CD4-positive, alpha-beta T cell (primary cell): ENCODE measurements at places on chromosomes 11 and 22.

DNA sequence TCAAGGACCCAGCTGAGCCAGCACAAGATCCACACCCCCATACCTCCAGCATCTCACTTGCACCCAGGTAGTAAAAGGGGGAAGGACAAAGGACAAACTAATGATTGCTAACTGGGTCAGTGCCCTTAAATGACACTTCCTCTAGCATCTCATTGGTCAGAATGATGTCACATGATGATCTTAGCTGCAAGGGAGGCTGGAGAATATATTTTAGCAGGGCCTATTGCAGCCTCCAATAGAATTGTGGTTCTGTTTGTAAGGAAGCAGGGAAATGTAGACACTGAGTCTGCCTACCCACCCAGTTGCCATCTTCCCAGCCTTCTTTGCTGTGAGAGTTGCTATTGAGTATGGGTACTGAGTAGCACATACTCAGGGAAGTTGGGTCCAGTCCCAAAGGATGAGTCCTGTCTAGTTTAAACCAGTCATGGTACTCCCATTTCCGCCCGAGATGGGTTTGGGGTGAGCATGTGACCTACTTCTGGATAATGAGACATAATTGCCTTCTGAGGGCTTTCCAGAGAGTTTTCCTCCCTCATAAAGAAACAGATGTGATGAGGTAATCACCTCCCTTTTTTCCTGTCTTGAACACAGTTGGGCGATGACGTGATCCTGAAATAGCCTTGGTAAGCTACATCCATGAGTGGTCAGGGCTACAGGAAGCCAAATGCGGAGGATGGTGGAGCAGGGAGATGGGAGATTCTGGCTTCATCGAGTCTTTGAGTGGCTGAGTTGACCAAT, 5.5 kb upstream of the DNAL4 start:
- DNase-seq, result no peak

GRCh38 chr11:97865424-97866012, 1155.2 kb upstream of the CNTN5 start:
- DNase-seq, result no peak

DNA sequence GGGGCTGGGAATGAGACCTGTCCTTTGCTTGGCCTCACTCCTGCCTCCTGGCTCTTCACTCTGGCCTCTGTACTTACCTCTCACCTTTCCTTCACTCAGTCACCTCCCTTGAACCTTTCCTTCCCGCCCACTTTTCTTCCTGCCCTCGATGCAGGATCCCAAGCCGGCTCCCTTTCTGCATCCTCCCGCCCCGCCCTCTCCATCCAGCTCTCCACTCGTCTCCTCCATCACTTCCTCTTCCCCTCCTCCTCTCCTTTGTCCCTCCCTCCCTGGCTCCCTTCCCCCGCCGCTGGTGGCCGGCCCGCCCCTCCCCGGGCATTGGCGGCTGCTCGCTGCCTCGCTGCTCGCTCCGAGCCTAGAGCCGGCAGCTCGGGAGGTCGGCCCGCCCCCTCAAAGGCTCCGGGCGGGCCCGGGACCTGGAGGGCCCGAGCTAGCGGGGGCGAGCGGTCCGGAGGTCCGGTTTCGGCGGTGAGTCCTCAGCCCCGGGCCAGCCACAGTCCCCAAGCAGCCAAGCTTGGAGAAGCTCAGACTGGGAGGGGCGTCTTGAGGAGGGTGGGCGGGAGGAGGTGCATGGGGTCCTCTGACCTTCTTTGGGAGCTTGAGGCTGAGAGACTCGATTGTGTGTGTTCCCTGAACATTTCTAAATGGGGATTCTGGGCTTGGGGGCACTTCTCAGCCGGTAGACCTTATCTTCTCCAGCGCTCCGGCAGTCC, 13.8 kb downstream of the PHLDB1 start:
- DNase-seq, result no peak

DNA sequence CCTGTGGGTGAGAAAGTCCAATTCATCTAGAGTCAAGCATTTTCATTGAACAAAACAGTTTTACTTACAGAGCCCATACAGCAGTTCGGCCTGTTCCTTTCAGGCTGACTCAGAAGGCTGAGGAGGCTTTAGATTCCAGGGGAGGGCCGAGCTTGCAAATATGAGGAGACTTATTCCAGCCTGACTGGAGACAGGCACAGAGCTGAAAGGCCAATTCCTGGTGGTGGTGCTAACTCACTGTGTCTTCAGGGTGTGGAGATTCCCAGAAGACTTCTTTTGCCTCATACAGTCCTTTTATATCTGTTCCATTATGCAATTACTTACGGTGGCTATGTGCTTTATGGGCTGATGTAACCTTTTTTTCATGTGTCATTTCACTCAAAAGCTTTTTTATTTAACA, at the start of gene OR51E2:
OR51E2 (minus strand) TSS at position 269 of the 400 bp plus-strand sequence. CDS start 15,142 bp downstream, outside the sequence.
- DNase-seq, result no peak

- no peak for DNase-seq
Measured at GRCh38 chr11:11611381-11611780, 10.4 kb downstream of the GALNT18 start.

DNA sequence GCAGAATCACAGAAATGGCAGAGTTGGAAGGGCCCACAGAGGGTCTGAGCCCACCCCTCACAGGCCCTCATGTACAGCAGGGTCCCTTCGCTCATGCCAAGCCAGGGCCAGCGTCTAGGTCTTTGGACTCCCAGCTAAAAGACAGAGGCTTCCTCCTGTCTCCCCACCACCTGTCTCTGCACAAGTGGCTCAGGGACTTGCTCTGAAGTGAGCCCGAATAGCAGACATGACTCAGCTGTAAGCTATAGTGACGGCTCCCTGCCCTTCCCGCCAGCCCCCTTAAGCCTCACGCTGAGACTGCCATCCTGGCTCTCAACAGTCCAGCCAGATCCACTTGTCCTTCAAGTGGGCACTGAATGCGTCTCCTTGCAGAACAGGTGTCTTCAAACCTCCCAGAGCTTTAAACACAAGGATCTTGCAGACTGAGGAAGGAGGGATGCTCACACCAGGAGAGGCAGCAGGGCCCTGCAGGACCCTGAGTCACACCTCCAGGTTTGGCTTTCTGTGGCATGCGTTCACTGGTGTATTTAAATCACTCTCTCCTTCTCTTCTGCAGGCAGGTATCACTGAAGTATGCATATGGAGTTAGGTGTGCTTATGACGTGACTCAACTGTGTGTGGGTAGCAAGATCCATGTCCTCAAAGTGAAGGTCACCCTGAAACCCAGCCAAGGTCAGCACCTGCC, 154.9 kb downstream of the CACNA1I start:
- no peak for DNase-seq

- DNase-seq, result no peak
Measured at GRCh38 chr11:33040033-33040861, 875 bp downstream of the TCP11L1 start.

GRCh38 chr22:49449811-49450446, 377.7 kb downstream of the BRD1 start:
- no peak for DNase-seq

DNA sequence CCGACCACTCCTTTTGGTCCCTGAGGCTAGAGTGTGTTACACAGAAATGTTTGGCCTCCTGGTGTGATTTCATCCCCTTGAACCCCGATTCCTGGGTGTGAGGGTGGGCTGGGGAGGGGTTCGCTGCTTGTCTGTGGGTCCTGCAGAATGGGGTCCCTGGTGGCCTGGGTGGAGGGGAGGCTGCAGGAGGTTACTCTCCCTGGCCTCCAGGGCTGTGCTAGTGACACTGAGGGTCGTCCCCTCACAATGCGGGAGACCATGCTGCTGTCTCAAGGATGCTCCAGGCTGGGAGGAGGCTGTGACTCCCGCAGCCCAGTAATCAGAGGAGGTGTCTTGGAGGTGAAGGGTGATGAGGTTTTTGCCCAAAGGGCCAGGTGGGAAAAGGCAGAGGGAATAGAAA, 17.0 kb upstream of the OMP start:
- no peak for DNase-seq

DNA sequence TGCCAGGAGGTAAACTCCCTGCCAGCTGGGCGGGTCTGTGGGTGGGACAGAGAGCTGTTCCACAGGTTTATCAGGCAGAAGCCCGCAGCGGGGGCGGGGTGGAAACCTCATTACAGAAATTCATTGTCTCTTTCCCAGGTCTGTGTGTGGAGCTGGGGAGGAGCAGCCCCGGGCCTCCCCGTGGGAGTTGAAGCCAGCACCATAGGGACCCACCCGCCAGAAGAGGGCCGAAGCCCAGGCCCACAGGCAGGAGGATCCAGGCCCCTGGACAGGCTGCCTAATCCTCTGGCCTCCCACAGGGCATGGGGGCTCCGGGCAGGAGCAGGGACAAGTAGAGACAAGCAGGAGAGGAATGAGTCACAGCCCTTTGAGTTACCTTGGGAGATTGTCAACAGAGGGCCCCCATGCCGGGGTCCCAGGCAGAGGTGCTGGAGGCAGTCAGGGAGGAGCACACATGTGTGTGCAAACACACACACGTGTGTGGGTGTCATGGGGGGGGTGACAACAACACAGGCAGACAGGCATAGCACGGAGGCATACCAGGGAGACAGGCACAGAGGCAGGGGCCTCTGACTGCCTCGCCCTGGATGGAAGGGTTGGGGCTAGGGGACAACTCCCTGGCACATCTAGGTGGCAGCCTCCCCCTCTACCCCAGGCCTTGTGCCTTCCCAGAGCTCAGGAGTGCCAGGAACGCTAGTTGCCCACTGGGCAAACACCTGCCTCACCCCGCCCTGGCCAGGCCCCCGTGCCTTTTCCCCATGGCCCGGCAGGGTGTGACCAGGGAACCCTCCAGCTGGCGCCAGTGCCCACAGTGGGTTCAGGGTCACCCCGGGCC, 1.4 kb downstream of the CDC42BPG start:
- no peak for DNase-seq

DNA sequence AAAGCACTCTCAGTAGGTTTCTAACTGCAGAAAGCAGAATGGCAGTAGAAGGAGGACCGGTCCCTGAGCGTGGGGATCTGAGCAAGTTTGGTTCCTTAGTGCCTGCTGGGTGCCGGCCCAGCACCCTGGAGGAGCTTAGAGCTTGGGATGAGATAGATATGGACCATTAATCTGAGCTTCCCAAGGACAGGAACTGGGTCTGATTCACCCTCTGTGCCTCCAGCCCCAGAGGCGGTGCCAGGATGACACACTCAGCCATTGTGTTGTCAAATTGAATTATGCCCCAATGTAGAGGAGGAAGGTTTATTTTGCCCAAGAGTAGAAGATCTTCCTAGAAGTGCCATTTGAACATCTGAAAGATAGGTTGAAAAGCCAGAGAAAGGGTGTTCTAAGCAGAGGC, 4.3 kb downstream of the ZC3H7B start:
- no peak for DNase-seq

DNA sequence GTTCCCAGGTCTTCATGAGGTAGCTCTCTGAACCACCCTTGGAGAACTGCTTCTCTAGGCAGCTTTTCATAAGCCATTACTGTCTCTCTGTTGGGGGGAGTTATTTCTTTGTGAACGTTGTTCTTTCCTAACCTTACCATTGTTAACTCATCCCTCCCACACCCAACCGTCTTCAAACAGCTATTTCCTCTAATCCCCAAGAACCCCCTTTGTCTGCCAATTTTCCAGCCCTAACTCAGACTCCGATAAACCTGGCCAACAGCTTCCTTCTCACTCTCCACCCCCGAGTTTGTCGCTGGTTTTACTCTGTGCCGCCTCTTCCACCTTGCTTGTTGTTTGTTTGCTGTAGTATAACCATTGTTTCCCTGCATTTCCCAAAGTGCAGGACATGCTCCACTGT, 131.5 kb downstream of the CCDC34 start:
- no peak for DNase-seq

GRCh38 chr11:65862941-65863888, 3.0 kb downstream of the MUS81 start:
- DNase-seq, result no peak

DNA sequence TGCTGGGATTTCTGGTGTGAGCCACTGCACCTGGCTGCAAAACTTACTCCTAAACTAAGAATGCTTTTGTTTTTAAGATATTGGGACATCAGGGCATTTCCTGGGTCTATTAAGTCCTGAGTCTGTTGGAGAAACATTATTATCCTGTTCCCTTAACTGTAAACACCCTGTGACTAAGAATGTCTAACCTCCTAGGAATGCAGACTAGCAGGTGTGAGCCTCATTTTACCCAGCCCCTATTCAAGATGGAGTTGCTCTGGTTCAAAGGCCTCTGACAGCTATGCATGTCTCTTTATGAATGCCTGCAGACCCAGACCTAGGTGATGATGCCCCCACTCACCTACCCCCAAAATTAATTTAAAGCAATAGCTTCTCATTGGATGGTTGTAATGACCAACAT, 46.2 kb downstream of the DEPDC5 start:
- no peak for DNase-seq

DNA sequence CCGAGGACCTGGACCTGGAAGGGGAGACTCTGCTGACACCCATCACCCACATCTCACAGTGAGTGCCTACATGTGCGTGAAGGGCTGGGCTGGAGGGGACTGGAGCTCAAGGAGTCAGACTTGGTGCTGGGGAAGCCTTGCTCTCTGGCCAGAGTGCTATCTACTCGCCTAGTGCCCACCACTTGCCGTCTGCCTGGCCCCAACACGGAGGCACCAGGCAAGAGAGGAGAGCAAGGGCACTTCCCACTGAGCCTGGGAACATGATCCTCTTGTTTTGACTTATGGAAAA, 37.8 kb downstream of the KCNQ1OT1 start:
- DNase-seq, result no peak

- no peak for DNase-seq
Measured at GRCh38 chr11:5288108-5288905, 13.4 kb downstream of the OR51B4 start.

DNA sequence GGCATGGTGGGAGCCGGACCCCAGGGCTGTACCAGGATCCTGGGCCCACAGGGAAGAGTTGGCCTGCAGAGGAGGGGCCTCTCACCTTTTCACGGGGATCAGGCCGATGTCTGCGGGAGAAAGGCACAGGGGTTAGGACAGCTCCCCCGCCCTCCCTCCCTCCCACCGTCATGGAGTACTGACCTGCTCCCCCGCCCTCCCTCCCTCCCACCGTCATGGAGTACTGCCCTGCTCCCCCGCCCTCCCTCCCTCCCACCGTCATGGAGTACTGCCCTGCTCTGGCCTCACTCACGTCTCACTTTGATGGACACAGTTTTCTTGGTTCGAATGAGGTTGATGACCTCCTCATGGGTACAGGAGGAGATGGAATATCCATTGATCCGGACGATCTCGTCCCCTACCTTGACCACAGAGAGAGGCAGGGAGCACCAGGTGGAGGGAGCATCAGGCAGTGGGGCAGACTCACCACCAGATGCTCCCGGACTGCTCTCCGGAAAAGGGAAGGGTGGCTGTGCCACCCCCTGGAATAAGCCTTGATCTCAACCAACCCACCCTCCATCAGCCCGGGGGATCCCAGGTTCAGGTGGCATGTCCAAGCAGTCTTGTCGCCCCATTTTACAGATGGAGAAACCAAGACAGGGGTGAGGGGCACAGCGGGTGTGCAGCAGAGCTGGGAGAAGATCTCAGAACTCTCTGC, 17.1 kb downstream of the USH1C start:
- DNase-seq, result no peak
